Caco-2 (cell line): ENCODE measurements at places on chromosomes 7 and 10. TPM values are rescaled to one million over a fixed set of nuclear protein-coding genes. Genes with fewer than 3 reads are reported as not detected.

SUN3 gene
- not detected in 2 replicates for total RNA-seq

TUBB8 gene
- 0.37 TPM in 1 of 2 replicates, not detected in the other for total RNA-seq

TEX47 gene
- total RNA-seq, result not detected in 2 replicates

FLNC gene
- 108 and 128 TPM in 2 replicates for total RNA-seq

DNA sequence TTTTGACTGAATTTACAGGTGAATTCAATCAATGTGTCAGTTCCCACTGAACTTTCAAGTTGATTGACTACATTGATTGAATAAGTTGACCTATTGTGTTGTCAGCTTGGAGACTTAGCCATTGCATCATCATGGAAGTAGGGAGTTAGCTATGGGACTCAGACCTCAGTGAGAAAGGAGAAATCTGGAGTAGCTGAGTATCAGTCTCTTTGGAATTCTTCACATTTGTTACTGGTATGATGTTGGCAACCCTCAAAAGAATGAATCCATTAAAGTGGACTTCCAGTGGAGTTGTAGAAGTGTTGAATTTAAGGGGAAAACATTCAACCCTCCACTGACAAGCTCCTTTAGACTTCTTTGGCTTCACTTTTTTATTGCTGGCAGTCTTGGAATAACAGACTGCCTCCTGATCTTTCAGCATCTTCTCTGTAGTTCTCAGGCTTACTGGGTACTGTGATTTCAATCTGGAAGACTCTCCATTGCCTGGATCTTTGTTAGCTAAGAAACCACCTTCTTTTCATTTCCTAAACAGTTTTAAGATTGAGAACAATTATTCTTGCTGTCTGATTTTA is 160.3 kb upstream of the NRP1 start:
- H3K36me3 ChIP-seq, result no peaks in the 10 kb centered on the region
- H3K4me3 ChIP-seq, result no peak overlapping the region
- DNase-seq, result no peak
- H3K27ac ChIP-seq, result no peak overlapping the region

- no peaks in the 10 kb centered on the region for H3K27me3 ChIP-seq
- peaks cover 10% of the 10 kb centered on the region; the same call in 1 of the 2 replicates for H3K4me1 ChIP-seq
- no peak overlapping the region for H3K4me3 ChIP-seq
- H3K36me3 ChIP-seq, result no peaks in the 10 kb centered on the region
- H3K27ac ChIP-seq, result no peak overlapping the region
- DNase-seq, result no peak
Measured at GRCh38 chr10:78572565-78572964, 496.2 kb upstream of the ZMIZ1 start.

- no peaks in the 10 kb centered on the region for H3K27me3 ChIP-seq
- H3K36me3 ChIP-seq, result no peaks in the 10 kb centered on the region
Measured at GRCh38 chr7:2825559-2826227, 18.4 kb downstream of the GNA12 start.

DNA sequence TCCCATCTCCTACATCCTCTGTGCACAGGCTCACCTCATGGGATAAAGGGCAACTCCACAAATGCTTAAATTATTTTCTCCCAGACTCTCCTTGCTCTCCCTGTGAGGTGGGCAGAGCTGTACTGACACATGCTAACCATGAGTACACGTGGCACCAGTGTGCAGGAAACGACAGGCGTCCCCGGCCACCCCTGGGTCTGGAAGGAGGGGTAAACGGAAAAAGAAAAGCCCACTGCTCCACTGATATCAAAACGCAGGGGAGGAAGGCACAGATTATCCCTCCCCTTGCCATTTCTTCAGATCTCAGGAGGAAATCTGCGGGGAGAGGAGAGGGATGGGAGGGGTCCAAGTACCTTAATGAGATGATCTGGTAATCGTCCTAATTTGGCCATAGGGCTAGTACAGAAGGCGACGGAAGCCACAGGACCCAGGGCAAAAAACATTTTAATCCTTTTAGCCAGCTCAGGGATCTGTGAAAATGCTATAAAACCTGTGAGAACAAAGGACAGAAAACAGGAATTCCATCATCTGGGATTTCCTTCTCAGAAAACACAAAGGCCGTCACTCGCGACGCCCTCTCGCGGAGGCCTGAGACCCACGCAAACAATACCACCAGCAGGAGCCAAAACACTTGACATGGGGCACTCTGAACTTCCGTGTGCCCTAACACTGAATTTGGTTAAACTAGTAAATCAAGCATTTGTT is 17.8 kb upstream of the CH25H start:
- no peaks in the 10 kb centered on the region for H3K36me3 ChIP-seq
- H3K4me1 ChIP-seq, result no peaks in the 10 kb centered on the region
- no peak overlapping the region for H3K27ac ChIP-seq
- H3K27me3 ChIP-seq, result no peaks in the 10 kb centered on the region

DNA sequence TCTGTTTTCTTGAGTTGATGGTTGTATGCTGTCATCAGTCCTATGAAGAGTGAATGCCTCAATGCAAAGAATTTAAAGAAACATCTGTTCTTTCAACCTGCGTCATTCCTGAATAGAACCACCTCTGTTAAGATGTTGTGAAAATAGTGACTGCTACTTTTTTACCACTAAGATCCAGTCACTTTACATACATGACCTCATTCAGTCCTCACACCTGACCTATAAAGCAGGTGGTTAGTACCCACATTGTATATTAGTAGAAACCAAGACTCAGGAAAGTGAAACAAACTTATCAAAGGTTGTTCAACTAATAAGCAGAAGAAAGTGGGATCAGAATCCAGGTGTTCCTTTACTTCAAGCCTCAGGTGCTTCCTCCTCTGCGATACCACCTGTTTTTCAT is 64.8 kb downstream of the ITGB8 start:
- H3K36me3 ChIP-seq, result no peaks in the 10 kb centered on the region
- peaks cover 20% of the 10 kb centered on the region for H3K4me1 ChIP-seq
- no peaks in the 10 kb centered on the region for H3K27me3 ChIP-seq
- H3K4me3 ChIP-seq, result no peak overlapping the region
- no peak overlapping the region for H3K27ac ChIP-seq

- no peaks in the 10 kb centered on the region for H3K27me3 ChIP-seq
- no peaks in the 10 kb centered on the region for H3K36me3 ChIP-seq
- DNase-seq, result no peak
- H3K4me3 ChIP-seq, result no peak overlapping the region
Measured at GRCh38 chr7:13748998-13749397, 240.5 kb downstream of the ETV1 start.

DNA sequence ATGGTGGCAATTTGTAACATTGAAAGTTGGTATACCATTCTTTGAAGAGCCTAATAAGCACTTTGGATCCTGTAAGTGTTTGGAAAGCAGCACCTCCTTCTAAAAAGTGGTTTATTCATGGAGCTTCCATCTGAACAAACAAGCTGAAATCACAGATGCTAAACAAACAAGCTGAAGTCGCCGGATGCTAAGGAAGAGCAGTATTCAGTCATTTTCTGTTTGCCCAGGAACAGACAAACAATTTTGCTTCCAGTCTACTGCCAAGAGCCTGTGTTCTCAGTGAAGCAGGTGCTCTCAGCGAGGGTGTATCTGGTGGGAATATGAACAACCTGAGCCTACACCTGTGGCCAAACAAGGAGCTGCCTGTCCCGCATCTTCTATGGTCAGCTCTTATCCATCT is 6.3 kb downstream of the COL28A1 start:
- H3K36me3 ChIP-seq, result no peaks in the 10 kb centered on the region
- no peak overlapping the region for H3K4me3 ChIP-seq
- no peak overlapping the region for H3K27ac ChIP-seq
- no peak for DNase-seq
- no peaks in the 10 kb centered on the region for H3K4me1 ChIP-seq

DNA sequence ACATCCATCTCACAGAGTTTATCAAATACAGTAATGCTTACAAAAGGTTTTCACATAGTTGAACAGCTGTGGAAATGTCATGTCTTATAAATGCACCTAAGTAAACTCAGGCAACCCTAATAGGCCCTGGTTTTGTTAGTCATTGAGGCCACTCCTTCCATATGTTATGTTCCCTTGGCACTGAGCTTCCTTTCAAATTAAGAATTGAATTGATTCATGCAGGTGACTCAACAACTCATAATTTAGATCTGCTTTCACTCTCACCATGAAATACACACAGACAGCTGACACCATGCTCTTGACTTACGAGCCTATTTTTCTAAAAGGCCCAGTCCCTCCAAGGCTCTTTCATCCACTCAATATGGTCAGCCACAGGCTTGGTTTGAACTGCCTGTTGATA is 476.9 kb downstream of the KCNMA1 start:
- no peak overlapping the region for H3K4me3 ChIP-seq
- peaks cover 22% of the 10 kb centered on the region for H3K4me1 ChIP-seq
- H3K36me3 ChIP-seq, result no peaks in the 10 kb centered on the region
- no peak for DNase-seq

DNA sequence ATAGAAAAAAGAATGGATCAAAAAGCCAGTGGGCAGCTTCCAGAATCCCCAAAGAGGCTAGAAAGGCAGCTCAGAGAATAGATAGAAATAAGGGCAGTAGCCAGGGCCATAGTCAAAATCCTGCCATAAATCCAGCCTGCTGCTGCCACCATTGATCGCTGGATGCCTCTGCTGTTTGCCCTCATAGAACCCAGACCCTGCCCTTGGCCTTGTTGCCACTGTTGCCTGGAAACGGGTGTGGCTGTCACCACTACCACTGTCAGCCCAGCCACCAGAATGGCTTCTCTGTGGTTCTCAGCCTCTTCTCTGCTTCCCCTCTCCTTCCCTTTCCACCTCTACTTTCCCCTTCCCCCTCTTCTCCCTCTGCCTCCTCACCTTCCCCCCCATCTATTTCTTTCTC is 57.8 kb downstream of the HHEX start:
- H3K27ac ChIP-seq, result no peak overlapping the region
- no peak overlapping the region for H3K4me3 ChIP-seq
- H3K36me3 ChIP-seq, result no peaks in the 10 kb centered on the region
- H3K4me1 ChIP-seq, result no peaks in the 10 kb centered on the region
- no peaks in the 10 kb centered on the region for H3K27me3 ChIP-seq
- no peak for DNase-seq

GRCh38 chr10:71737001-71737833 is 17.6 kb upstream of the C10orf105 start:
- H3K4me1 ChIP-seq, result peaks cover 7% of the 10 kb centered on the region
- DNase-seq, result no peak
- no peak overlapping the region for H3K4me3 ChIP-seq

DNA sequence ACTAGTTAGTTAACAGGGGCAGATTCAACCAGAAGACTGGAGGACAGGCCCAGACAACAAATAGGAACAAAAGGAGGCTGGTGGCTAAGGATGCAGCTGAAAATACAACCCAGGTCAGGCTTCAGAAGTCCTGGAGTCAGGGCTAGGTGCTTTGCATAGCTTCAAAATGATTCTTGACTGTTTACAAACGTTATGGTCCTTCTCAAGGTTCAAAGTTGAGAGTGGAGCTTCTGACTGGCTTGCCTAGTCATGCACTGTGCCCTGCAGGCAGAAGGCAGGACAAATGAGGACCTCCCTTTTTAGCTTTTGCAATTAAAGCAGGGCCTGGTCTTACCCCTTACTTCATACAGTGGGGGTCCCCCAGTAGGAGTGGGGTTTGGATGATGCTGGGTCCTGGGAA is 4.4 kb upstream of the CDH23 start:
- no peaks in the 10 kb centered on the region for H3K36me3 ChIP-seq
- no peak overlapping the region for H3K4me3 ChIP-seq
- no peaks in the 10 kb centered on the region; the same call in none of the 2 replicates for H3K27me3 ChIP-seq
- peaks cover 11% of the 10 kb centered on the region for H3K4me1 ChIP-seq
- DNase-seq, result no peak

GRCh38 chr7:29562307-29562706 is 1.3 kb upstream of the PRR15 start:
- DNase-seq, result no peak
- no peaks in the 10 kb centered on the region for H3K27me3 ChIP-seq
- H3K27ac ChIP-seq, result peak overlapping the region; percentile 82
- H3K4me1 ChIP-seq, result peaks cover 9% of the 10 kb centered on the region

DNA sequence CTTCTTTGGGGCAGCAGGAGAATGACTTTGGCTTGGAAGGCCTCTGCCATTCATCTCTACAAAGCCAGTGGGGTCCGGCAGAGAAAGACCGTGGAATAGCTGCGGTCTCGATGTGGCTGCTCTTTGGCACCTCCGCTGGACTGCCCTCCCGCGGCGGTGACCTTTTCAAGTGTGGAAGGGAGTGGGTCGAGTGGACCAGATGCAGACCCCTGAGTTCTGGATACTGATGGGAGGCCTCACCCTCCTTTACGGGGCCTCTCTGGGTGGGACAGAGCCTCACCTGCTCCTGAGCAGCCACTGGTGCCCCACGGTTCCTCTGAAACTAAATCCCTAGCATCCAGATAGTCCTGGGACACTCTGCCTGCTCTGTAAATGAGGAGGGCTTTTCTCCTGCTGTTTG is 113.1 kb downstream of the NT5C2 start:
- no peak overlapping the region for H3K27ac ChIP-seq
- no peaks in the 10 kb centered on the region; the same call in none of the 2 replicates for H3K36me3 ChIP-seq
- no peaks in the 10 kb centered on the region for H3K27me3 ChIP-seq
- DNase-seq, result no peak
- peaks cover 8% of the 10 kb centered on the region; the same call in 1 of the 2 replicates for H3K4me1 ChIP-seq

DNA sequence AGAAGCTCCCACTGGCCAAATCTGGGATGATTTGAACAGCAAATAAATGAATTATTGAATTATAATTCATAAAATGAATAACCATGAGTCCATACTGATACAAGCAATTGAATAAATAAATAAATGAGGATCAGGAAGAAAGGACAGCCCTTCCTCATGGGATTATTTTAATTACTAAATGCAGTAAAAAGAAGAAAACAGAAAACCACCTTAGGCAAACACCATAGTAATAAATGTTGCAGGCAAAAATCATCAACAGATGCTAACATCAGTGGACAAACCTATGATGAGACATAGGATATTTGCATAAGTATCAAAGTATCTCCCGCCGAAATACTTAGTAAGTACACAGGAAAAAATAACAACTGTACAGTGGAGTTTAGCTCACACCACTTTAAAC is 33.2 kb downstream of the RAPGEF5 start:
- H3K4me1 ChIP-seq, result peaks cover 11% of the 10 kb centered on the region
- no peaks in the 10 kb centered on the region for H3K27me3 ChIP-seq
- no peak overlapping the region for H3K4me3 ChIP-seq
- DNase-seq, result no peak

- H3K4me3 ChIP-seq, result no peak overlapping the region
- H3K4me1 ChIP-seq, result no peaks in the 10 kb centered on the region
- H3K27ac ChIP-seq, result no peak overlapping the region
- no peaks in the 10 kb centered on the region for H3K36me3 ChIP-seq
- H3K27me3 ChIP-seq, result no peaks in the 10 kb centered on the region
Measured at GRCh38 chr10:125172694-125173093, 12.3 kb upstream of the CTBP2 start.

GRCh38 chr7:40223451-40224127 is 88.8 kb downstream of the SUGCT start:
- H3K4me1 ChIP-seq, result no peaks in the 10 kb centered on the region
- no peak overlapping the region for H3K4me3 ChIP-seq
- no peaks in the 10 kb centered on the region for H3K36me3 ChIP-seq

- no peak overlapping the region for H3K4me3 ChIP-seq
- H3K36me3 ChIP-seq, result no peaks in the 10 kb centered on the region
Measured at GRCh38 chr7:55121249-55121648, 102.4 kb downstream of the EGFR start.

DNA sequence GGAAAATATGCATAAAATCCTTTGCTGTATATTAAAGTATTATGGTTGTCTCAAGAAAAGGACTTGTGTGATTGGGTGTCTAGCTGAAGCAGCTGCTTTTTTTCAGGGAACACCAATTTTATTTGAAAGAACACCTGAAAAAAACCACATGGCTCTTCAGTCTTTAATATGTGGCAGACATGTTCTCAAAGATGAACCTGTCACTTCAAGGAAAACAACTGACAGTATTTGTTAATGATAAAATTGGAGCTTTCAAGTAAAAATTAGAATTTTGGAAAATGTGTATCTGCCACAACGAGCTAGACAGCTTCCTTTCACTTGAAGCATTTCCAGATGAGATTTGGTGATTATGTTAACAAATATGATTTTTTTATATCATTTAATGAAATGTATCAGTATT is 59.3 kb downstream of the INHBA start:
- no peaks in the 10 kb centered on the region for H3K36me3 ChIP-seq
- no peak overlapping the region for H3K27ac ChIP-seq
- H3K4me3 ChIP-seq, result no peak overlapping the region
- no peak for DNase-seq
- H3K4me1 ChIP-seq, result no peaks in the 10 kb centered on the region
